A549 (cell line): ENCODE measurements at places on chromosomes 7 and 10.

DNA sequence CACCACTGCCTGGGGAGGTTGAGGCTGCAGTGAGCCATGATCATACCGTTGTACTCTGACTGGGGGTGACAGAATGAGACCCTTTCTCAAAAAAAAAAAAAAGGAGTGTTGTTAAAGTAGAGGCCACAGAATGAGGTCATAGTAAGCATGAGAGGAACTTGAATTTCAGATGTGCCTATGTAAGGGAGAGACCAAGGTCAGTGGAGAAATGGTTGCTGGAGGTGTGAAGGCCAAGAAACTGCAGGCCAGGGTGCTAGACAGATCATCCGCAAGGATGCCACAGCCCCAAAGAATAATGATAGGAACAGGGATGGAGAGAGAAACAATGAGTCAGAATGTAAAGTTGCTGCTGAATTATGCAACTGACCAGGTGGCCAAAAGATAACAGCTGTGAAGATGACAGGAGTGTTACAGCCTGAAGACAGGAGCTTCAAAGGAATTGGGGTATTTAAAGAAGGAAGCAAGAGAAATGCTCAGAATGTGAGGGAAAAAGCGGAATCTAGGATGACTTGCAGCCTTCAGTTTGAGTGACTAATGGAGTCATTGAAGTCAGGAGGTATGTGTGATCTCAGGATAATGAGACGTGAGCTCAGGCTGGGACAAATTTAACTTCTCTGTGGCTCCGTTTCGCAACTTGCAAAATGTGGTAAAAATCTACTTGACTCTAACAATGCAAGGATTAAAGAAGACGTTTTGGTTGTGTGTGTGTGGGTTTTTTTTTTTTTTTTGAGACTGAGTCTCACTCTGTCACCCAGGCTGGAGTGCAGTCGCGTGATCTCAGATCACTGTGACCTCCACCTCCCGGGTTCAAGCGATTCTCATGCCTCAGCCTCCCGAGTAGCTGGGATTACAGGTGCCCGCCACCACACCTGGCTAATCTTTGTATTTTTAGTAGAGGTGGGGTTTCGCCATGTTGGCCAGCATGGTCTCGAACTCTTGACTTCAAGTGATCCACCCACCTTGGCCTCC, 22.2 kb downstream of the TYW1B start:
- peak; percentile 5 for DNase-seq

GRCh38 chr7:49137978-49138377, 213.6 kb downstream of the CDC14C start:
- DNase-seq = no peak

DNA sequence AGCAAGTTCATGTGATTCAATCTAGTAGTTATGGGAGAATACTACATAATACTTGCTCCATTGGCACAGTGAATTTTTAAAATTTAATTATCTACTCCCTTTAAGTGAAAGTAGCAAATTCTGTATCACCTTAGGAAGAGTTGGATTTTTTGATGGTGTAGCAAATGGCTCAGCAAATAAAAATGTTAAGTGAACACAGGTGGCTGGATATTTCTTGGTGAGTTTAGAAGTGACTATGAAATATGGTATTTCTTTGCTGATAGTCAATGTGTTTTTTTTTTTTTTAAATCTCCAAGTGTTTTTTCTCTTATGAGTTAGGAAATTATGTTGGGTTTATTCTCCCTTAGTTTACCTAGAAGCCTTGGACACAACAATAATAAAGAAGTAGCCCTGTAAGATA, 67.8 kb downstream of the CREM start:
- no peak for DNase-seq

- DNase-seq = no peak
Measured at GRCh38 chr10:129293991-129294700, 172.9 kb upstream of the MGMT start.

- DNase-seq = no peak
Measured at GRCh38 chr10:91210435-91210834, 10.0 kb upstream of the PCGF5 start.

DNA sequence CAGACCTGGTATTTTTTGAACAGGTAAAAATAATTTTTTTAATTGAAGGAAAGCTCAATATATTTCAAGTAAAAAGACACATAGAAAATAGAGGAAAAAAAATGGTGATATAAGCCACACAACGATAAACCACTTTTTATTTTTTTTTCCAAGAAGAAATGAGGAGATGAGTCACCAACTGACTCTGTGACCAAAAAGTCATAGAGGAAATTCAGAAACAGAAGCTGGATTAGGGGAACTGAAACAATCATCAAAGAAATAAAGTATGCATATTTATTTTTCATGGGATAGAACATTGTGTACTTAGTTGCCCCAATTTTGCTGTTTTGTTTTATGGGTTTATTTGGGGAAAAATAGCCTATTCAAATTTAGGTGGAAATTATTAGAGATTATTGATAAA, 176.8 kb upstream of the AGR3 start:
- DNase-seq = no peak

GRCh38 chr7:89618274-89618673, 536.0 kb upstream of the STEAP1 start:
- no peak for DNase-seq

DNA sequence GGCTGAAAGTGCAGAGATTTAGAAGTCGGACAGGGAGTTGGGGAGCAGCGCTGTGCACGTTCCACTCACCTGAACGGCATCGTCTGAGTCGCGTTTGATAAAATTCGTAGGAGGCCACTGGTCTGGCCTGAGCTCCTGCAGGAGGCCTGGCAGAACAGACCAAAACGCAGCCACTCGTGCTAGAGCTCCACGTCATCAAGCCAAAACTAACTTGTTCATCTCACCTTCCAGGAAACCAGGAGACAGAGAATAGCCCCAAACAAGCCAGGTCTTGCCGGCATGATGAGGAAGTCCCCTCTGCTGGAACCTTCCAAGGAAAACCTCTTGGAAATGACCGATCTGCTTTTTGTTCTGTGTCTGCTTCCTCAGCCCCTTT, 43.4 kb upstream of the DNAJB6 start:
- DNase-seq = no peak

- no peak for DNase-seq
Measured at GRCh38 chr10:53269482-53269881, 496.9 kb upstream of the MBL2 start.

- no peak for DNase-seq
Measured at GRCh38 chr7:1825897-1826741, 156.0 kb downstream of the ELFN1 start.

DNA sequence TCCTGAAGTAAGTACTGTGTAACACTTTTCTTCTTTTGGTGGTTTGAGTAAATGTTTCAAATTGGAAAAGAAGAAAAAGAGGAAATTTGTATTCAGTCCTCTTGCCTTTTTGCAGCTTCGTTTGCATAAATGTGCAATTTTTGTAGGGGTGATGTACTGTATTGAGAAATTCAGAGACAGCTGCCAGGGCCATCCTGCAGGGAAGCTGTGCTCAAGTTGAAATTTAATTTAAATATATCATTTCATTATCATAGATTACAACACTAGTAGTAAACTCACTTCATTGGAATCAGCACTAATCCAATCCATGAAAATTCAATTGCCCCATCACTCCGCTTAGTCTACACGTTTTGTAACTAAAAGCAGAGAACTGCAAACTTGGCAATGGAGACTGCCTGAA, 415.4 kb downstream of the DNAJB9 start:
- no peak for DNase-seq

DNA sequence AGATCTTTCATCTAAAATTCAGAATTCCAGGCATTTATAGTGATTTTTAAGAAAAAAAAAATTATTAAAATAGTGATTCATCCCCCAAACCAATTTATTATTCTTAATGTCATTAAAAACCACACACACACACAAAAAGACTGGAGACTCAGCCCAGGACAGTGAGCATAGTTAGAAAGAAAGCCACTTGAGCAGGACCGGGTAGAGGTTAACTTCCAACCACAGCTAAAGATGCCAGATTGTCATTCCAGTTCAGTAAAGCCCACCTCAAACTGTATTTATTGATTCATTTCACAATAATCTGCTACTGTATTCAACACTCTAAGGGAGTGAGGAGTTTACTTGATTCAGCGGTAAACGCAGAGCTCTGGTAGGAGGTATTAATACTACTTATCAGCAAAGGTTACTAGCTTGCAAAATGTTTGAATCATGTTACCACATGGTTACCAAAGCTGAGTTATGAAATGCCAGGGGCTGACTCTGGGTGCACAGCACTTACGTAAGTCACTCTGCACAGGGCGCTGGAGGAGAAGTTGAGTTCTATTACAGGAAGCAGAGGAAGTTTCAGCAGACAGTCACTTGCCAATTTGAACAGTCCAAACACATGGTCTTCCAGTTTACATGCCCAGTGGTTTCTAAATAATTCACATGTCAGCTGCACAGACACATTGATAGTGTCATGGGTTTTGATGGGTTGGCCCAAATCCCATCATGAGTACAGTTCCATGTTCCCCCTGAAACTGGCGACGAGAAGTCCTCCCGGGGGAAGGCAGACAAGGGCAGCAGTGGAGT, 64.6 kb downstream of the KLF6 start:
- no peak for DNase-seq

GRCh38 chr7:35647171-35647574, 47.8 kb downstream of the HERPUD2 start:
- DNase-seq = no peak

DNA sequence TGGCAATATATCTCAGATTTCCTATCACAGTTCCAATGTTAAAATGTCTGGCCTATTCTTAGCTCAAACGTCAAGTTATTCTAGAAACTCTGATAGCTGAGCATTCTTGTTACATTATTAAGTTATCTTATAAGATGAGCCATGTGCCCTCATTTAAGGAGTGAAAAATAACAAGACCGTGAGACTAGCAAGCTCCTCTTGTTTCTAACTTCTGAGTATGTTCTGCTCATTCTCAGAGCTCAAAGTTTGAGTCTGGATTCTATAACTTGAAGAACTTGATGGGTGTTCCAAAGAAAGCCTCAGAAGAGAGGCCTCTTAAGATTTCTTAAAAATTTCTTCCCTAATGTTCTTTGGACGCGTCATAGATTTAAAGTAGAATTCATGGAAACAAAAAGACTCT, 215.2 kb downstream of the HTR7 start:
- DNase-seq = no peak

DNA sequence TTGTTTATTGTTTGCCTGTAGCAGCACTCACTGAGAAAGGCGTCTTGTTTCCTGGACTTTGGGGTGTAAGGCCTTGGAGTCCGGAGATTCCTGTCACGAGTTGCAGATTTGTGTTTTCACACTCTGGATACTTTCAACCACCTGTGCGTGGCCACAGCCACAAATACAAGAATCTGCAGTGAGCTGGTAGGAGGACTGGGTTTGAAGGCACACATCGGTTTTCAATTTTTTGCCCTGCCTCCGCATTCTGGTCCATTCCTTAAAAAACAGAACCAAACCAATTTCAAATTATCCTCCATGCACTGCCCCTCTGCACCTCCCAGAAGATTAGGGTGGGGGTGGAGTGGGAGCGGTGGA, 619 bp downstream of the EXOC4 start:
- DNase-seq = no peak

DNA sequence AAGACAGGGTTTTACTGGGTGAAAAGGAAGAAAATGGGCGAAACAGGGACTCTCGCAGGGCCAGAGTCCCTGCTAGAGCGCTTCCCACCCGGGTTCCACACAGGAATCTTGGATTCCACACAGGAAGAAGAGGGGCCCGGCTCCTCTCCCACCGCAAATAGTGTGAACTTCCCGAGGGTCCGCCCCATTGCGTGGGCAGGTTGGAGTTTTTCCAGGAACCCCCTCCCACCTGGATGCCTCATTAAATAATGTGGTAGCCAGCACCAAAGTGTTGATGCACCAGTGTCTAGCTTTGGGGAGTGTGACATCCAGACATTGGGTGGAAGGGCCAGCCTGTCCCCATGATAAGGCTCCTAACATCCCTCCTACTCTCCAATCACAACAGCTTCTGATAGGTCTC, 330.3 kb upstream of the ZNF32 start:
- no peak for DNase-seq

- DNase-seq = no peak
Measured at GRCh38 chr7:91835826-91836368, 44.6 kb downstream of the MTERF1 start.

DNA sequence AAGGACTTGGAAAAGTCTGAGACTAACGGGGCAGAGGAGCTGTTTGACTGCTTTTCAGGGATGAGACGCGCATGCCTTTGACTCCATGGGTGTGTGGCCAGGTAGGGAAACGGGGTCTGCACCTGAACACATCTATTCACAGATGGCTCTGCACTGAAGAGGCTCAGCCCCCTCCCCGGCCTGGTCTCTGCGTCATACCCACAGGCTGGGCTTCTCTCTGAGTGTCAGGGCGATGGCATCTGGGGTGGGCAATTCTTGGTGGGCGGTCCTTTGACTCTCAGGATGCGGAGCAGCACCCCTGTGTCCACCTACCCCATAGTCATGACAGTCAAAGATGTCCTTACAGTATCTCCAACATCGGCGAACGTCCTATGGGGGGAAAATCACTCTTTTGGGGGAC, 23.0 kb downstream of the PFKP start:
- DNase-seq = no peak

DNA sequence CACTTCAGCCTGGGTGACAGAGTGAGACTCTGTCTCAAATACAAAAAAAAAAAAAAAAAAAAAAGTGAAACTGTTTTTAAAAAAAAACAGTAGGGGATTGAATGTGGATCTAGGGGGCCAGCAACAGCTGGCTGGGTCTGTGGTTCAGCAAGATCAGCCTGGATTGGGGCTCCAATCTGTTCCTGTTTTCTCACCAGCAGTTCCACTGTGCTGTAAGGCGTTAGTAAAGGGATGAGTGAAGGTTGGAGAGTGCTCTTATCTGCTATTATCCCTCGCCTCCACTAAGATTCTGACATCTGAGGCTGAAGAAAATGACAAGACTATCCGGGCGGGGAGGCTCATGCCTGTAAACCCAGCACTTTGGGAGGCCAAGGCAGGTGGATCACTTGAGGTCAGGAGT, 41.6 kb upstream of the GTF2IRD1 start:
- DNase-seq = no peak

DNA sequence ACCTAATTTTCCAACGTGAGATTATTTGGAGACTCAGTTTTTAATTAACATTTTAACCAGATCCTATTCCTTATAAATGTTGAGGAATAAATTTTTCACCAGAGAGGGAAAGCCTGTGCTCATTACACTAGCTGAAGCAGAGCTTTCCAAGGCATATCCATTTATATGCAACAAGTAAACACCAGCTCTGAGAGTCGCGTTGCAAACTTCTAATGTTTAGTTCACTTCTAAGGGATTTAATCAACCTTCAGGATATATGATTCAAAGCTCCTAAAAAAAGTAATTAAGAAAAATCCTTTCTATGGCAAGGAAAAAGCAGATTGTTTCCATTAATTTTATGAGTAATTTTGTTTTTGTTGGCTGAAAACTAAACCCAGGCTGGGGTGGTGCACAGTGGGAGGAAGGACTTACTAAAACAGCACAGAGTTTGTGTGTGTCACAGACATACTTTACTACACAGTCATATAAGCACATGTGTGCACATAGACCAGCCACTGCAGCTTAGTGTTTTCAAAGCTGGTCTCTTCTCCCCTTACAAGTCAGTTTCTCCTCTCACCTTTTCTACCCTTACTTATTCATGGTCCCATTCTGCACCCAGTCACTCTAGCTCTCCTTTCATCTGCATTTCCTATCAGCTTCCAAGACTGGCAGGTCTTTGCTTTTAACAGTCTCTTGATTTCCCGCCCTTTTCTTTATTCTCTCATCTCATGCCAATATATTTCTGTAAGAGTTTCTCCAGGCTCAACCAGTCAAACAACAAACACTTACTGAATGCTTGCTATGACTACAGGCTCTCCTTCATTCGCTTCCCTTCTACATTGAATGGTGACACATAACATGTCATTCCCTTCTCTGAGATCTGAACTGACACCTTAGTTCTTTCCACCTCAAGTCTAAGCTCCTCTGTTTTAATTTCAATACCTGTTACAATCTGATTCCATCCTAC, 81.1 kb upstream of the FZD1 start:
- no peak for DNase-seq
